HFF-Myc (cell line): ENCODE measurements at places on chromosomes 11 and 22.

DNA sequence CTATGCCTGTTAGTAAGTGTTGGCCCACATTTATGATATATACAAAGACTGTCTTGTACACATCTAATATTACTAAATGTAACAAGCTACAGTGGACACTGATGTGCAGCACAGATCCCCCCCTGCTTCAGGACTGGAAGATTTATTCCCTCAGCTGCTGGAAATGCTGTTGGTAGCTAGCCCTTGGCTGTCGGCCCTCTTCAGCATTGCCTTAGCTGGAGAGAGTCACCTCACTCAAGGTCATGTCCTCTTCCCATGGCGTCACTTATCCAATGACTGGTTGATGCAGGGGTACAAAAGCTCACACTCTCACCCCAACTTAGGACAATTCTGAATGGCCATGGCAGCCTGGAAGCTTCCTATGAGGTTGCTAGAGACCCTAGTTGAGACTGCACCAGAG lies 312.7 kb downstream of the SOX6 start:
- DNase-seq, result no peak

DNA sequence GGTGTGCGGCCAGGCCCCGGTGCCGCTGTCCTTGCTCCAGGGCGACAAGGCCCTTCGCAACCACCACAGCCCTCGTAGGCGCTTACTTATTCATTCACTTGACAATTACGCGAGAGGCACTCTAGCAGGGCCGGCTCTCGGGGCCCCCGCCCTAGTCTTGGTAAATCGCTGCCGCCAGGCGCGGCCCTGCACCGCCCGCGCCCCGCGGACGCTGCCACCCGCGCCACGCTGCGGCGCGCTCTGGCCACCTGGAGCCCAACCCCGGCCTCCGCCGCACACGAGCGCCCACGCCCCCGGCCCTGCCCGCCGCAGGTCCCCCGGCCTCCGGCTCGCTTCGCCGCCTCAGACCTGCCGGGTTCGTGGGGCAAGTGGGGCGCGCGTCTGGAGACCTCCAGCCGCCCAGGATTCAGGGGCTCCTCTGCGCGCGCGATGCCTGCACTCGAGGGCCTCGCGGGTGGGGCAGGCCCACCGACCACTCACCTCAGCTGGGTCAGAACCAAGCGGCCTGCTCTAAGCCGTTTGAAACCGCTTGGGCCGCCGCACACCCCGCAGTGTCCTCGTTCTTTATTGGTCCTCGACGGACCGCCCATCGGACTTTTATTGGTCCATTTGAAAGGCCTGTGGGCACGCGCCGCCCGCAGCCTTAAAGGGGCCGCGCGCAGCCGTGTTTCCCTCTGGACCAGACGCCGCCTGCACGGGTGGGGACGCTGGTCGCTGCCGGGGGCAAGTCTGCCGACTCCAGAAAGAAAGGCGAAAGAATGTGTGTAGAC lies at the start of gene CKAP5:
TSS of gene CKAP5 (minus strand) at position 541 of the 770 bp plus-strand sequence. CDS start 25,049 bp downstream, outside the sequence.
- peak; percentile 67 for DNase-seq

- no peak for DNase-seq
These were observed 2.8 kb upstream of the ANO9 start for GRCh38 chr11:444396-445144.

- DNase-seq, result no peak
These were observed 1074.9 kb downstream of the FAM181B start for GRCh38 chr11:81658722-81659121.

GRCh38 chr22:27984001-27984695 lies 65.1 kb upstream of the PITPNB start:
- DNase-seq, result no peak

GRCh38 chr11:121722431-121723245 lies 269.9 kb upstream of the SORL1-AS1 start:
- peak; percentile 64 for DNase-seq

DNA sequence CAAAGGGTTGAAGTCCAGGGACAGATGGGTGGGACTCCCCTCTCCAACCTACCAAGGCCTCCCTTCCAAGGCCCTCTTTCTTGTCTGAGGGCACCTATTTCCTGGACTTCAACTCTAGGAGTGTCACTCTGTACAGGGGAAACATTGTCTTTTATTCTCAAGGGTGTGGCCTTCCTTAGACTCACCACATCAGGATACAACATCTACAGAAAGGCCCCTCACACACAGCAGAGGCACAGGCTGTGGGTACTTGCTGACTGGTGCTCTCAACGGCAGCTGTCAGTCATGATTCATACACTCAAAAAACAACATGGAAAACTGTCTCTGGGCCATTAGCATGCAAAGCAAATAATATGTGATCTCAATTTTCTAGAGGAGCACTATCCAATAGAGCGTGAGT lies 78.0 kb downstream of the RCN1 start:
- no peak for DNase-seq

GRCh38 chr11:17831883-17832282 lies 97.3 kb downstream of the KCNC1 start:
- DNase-seq, result no peak
